ENCODE measurements at places on chromosomes 7 and 10.

GRCh38 chr10:73917566-73918305 is 6.8 kb downstream of the PLAU start:
- no peak for DNase-seq

- DNase-seq, result no peak
Measured at GRCh38 chr10:68144709-68145108, 35.4 kb downstream of the MYPN start.

- no peak for DNase-seq
Measured at GRCh38 chr7:99639267-99639666, 22.5 kb downstream of the ZSCAN25 start.

GRCh38 chr7:43485580-43485979 is 97.3 kb upstream of the STK17A start:
- no peak for DNase-seq

DNA sequence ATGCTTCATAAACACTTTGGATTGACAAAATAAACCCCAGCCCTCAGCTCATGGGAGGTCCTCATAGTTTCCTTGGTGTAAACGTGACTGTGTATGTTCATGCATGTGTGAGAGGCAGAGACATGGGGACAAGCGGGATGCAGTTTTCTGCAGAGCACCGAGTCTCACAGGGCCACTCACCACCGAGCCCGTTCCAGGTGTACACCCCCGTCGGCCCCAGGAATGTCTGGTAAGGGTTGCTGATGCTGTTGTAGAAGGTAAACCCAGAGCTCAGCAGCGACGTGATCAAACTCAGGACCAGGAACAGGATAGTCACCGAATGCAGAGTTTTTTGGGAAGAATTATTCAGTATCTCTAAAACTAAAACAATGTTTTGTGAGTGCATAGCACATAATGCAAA is 9.2 kb downstream of the CLRN3 start:
- DNase-seq, result no peak

DNA sequence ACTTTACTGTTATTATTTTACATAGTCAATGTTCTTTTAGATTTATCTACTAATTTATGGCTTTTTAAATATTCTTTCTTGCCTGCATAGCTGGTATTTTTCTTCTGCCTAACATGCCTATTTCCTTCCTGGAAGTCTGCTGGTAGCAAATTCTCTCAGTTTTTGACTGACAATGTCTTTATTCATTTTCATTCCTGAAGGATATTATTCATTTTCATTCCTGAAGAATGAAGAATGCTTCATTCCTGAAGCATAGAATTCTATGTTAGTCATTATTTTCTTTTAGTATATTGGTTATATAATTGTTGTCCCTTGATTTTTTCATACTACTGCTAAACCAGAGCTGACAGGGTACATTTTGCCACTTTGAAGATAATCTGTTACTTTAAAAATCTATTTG is 41.8 kb downstream of the TMEM168 start:
- DNase-seq, result no peak

DNA sequence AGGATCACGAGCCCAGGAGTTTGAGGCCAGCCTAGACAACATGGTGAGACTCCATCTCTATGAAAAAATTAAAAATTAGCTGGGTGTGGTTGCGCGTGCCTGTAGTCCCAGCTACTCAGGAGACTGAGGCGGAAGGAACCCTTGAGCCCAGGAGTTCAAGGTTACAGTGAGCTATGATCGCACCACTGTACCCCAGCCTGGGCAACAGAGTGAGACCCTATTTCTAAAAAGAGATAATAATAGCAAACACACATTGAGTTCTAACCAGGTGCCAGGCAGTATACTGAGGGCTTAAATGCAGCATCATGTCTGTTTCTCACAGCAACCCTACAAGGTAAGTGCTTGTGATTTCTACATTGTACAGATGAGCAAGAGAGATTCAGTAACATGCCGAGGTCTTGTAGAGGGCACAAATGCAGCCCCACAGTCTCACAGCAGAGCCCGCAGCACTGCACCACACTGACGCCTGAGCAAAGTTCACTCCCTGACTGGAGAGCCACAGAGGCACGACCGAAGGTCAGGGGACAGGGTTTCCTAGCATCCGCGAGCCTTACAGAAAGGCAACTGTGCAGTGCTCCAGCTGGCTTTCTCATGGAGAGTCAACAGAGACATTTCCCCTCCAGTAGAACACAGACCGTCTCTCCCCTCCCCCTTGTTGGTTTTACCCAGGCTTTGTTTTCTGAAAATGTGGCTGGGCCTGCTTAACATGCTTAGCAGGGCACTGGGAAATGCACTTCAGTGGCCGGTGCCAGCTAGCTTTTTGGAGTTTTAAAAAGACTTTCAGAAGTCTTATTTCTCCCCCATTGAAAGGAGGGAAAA is 36.5 kb downstream of the PDSS1 start:
- DNase-seq, result peak; percentile 43

DNA sequence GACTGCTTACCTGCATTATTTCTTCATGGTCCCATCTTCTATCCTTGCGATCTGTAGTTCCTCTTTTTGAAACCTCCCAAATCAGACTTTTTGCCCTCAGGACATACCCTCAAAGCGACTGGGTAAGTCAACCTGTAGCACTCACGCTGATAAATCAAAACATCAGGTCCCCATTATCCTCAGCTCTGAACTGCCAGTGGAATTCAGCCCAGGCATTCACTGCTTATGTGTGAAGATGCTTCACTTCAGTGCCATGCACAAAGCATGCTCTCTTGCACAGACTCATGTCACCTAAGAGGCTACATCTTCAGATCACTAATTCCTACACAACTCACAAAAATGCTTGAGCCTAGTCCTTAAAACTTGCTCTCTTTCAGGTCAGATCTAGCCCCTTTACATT is 283.6 kb upstream of the KLF6 start:
- DNase-seq, result no peak

- DNase-seq, result no peak
Measured at GRCh38 chr10:72260976-72261783, 12.5 kb upstream of the DDIT4 start.

GRCh38 chr7:16644636-16645592 is 640 bp downstream of the ANKMY2 start:
- DNase-seq, result peak; percentile 42

GRCh38 chr10:8510471-8510870 is 456.0 kb downstream of the GATA3 start:
- no peak for DNase-seq

DNA sequence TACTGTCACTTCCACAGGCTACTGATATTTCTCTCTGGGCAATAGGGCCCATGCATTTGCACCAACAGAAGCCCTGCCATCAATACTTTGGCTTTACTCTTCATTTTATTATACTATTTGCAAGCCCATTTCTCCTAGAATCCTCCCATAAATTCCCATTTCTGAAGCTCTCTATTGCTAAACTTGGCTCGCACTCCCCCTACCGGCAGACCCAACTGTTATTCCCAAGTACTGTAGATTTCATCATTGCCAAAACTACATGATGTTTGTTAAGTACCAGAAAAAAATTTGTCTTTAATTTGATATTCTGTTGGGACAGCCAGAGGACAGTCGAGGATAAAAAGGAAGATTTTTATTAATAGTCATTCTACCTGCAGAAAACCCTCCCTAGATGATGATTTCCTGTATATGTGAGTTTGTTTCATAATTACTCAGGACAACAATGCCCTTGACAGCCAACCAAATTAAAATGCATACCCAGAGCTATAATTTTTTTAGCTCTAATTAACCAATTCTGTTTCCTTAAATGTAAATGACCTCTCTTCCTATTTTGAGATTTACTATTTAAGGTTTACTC is 298.6 kb downstream of the REEP3 start:
- peak; percentile 46 for DNase-seq

DNA sequence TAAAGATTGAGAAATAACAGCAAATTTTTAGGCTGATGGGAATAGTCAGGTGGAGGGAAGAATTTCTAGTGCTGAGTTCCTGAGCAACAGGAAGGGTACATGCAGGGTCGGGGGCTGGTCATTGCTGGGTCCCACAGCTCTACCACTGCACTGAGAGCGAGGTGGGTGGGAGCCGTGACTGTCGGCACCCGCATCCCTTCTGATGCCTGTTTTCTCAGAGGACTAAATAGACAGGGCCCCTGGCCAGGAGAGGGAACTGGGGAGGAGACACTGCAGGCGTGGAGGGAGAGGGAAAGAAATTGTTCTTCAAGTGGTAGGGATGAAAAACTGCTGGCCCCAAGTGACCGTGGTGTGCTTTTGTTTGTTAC is 7.3 kb downstream of the GTPBP4 start:
- no peak for DNase-seq

- no peak for DNase-seq
Measured at GRCh38 chr7:123872908-123873307, 27.9 kb downstream of the HYAL4 start.

DNA sequence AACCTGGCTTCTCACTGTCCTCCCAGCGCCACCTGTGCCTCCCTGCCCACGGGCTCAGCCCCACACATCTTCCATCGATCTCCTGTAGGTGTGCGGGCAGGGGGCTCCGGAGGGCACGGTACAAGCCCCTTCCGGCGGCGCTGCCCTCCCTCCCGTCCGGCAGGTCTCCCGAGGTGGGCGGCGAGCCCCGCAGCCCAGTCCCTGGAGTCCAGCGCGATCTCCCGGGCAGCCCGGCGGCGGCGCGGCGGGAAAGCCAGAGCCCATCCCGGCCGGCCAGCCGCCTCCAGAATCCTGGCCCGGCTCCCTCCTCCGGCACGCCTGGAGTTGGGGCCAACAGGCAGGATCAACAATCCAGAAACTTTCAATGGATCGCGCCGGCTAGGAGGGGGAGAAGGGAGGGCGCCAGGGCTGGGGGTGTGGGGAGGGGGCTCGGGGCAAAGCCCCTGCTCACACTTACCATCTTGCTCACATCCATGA is 100.1 kb downstream of the HIP1 start:
- peak; percentile 55 for DNase-seq

Measured in NCI-H2081 (cell line).